NCI-H1694 treated with DMSO at 0.1 percent for 48 hours (cell line): ENCODE measurements at places on chromosomes 11 and 22.

- DNase-seq, result no peak
These were observed 483 bp upstream of the HYLS1 start for GRCh38 chr11:125886997-125887372.

GRCh38 chr11:63227521-63228107 lies 15.8 kb downstream of the SLC22A25 start:
- no peak for DNase-seq

DNA sequence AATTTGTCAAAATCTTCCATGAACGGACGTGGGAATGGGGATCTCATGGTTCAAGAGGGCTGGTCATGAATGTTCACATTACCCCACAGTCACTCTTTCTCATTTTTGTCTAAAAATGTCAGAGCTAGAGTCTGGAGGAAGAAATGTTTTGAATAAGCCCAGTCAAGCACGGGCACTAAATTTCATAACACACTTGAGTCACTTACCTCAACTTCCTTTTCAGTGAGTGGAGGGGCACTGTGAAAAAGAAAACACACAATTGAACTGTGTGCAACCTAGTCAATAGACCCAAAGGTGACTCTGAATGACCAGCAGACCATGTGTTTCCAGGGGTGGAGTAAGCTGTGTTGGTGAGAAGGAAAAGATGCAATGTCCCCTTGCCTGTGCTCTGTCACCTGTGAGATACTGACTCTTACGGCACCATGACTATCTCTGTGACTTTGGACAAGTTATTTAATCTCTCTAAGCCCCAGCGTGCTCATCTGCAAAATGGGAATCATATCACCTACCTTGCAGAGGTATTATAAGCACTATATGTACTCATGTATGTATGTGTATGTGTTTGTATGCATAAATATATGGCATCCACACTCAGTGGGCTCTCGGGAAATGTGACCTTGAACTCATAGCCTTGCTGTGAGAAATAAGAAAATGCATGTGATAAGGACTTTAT lies 38.2 kb upstream of the LYVE1 start:
- no peak for DNase-seq

DNA sequence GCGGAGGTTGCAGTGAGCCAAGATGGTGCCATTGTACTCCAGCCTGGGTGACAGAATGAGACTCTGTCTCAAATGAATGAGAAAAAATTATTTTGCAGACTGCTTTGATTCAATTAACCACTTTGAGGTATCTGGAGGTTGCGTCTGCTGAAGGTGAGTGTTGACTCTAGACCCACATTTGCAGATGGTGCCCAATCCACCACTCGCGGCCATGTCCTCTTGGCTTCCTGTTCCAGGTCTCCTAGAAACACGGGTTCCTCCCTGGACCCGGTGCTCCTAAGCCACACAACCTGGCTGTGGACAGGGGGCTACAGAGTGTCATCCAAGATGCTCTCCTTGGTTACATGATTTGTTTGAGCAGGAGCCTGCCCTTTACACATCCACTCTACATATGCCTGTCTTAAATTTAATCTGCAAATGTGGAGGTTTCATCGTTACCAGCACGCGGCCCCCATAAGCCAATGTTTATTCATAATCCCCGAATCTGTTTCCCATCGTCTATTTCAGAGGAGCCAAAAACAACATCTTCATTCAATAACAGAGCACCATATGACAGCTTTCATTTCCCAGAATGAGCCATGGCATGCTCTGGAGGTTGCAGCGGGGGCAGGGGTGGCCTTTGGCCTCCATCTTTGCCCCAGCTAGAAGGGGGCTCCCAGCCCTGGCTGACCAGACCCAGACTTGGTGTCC lies 377.2 kb downstream of the CTTN start:
- no peak for DNase-seq

- DNase-seq, result no peak
These were observed 264.2 kb upstream of the PITPNB start for GRCh38 chr22:28183078-28183860.

DNA sequence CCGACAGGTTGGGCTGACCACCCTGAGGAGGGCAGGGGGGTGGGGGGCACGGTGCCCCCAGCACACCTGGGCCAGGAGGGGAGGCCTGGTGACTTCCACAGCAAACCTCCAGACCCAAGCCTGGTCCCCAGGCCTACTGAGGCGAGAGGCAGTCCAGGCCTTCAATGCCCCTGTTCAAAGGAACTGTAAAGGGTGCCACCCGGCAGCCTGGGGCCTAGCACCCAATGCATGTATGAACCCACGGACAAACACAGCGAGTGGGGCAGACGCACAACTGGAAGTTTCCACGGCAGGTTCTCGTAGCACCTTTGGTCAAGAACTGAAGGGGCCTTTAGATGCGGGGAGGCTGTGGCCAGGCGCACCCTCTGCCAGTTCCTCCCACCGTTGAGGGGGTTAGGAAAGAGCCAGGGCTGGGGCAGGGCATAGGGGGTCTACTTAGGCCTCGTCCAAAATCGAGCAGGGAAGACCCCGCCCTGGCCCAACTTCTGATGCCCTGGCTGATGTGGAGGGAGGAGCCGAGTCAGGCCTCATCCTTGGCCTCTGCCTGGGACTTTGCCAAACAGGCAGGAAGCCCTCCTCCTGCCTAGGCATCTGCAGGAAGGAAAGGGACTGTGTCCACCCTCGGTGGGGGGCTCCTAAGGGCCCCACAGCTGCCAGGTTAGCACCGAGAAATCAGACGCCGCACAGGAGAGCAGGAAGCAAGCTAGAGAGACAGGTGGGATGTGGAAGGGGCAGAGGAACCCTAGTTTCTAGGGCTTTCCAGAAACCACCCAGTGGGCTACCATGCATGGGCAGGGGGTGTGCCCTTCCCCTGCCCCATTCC lies 6.6 kb downstream of the CBX6 start:
- no peak for DNase-seq

DNA sequence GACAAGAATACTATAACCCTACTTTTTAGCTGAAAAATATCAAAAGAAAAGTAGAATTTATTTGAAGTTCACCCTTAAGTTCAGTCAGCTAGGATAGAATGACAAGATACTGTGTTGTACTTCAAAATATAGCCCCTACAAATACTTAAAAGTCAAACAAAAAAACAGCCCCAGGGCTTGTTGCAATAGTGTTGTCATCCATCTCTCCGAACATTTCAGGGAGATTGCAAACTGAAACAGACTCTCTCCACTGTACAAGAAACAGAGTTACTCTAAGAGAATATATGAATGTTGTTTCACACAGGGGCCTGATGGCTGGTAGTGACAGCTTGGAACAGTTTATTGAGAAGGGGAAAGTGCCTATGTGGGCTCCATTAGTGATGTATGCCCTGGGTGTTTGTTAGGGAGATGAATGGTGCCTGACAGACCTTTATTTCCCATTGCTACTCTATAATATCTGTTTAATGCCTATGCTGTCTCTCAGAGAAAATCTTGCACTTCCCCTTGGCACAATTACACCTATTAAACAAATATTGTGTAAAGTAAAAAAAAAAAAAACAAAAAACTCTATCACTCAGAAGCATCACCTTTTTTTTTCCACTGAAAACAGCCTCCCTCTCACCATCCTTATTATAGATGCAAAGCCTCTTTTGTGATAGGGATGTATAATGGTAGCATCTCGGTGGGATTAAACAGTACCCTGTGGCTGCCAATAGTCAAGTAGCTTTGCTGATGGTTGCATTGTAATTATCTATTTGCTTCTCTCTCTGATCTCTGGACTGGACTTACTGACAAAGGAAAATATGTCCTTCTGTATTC lies 506.3 kb upstream of the LUZP2 start:
- DNase-seq, result no peak

GRCh38 chr11:102799681-102800340 lies 1.9 kb upstream of the MMP1 start:
- no peak for DNase-seq

GRCh38 chr11:76276046-76276780 lies 69.9 kb upstream of the WNT11 start:
- no peak for DNase-seq

GRCh38 chr11:29162491-29162890 lies 854.3 kb downstream of the KCNA4 start:
- no peak for DNase-seq

GRCh38 chr11:73416786-73417185 lies 40.6 kb downstream of the RELT start:
- DNase-seq, result no peak

DNA sequence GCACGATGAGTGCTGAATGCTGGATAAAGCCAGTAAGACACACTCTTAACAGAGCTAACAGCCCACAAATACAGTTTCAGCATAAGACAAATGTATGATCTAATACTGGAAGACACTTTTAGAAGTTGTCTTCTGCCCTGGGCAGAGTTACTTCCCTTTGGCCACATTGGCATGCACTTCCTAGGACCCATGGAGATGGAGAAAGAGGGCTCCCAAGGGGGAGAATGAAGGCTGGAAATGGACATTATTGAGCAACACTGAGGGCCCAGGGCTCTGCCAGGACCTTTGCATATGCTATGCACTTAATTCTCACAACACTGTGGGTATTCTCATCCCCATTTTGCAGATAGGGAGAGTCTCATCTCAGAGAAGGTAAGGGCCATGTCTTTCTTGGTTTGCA lies 123.1 kb downstream of the ADAMTS15 start:
- DNase-seq, result no peak

DNA sequence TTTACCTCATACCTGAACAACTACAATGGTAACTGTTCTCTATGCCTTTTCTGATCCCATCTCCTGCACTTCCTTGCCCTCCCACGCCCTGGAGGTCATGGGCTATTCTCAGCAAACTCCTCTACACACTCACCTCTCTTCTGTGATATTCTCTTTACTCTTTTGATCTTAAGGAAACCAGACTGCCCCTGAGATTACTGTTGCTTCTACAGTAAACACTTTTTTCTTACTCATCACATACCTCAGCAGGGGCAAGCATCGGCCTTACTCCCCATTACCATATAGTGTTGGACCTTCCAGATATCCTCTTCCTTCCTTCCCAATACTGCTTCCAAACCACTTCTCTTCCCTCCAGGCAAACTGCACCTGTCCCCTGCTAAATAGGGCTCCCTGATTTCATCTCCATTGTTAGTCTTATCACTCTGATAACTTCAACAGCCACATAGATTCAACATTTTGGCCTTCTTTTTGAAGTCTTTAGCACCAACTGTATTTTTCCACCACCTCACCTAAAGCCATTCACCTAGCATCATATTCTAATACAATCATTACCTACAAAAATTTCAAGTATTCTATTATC lies 141.2 kb downstream of the RBFOX2 start:
- DNase-seq, result no peak

DNA sequence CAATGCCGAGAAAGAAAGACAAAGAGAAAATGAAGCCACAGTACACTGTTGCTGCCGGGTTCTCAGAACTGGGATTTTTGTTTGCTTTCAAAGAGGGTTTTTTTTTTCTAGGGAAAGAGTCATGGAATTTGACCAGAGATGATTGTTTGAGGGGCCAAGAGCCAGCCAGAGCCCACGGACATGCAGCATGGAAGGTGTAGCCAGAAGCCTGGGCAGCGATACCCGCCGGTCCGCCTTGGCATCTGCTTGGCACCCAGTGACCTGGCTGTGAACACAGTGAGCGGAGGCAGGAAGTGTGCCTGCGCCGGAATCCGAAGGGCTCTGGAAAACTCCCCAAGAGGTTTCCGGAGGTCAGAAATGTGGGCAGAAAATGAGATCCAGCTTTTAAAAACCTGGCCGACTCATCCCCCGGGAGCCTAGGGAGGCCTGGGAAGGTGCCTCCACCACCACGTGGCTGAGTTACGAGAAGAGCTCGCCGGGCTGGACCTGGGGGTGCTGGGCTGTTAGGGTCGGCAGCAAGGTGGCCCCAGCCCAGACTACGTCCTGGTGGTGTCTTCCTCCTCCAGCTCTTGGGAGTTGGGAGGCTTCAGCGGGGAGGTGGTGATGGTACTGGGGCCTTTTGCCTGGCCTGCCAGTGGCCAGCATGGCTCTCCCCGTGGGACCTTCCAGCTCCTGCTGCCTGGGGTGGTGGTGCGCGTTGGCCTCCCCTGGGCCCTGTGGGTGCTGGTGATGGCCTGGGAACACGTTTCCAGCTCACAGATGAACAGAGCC lies 61.6 kb upstream of the PPARA start:
- no peak for DNase-seq

DNA sequence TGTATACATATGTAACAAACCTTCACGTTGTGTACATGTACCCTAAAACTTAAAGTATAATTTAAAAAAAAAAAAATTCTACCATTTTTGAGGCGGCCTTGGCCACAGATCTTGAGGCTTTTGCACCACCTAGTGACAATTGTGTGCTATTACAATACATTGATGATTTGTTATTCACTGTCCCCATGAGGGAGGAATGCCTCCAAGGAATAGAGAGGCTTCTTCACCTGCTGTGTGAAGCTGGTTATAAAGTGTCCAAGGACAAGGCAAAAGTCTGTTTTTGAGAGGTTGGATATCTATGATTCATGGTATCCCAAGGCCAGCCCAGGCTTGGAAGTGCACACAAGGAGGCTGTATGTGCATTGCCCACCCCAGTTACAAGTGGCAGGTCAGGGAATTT lies 30.7 kb downstream of the SLC22A25 start:
- no peak for DNase-seq

GRCh38 chr11:22554221-22554620 lies 71.4 kb downstream of the FANCF start:
- no peak for DNase-seq

- no peak for DNase-seq
These were observed 128.0 kb upstream of the ANO1 start for GRCh38 chr11:69950120-69950519.

DNA sequence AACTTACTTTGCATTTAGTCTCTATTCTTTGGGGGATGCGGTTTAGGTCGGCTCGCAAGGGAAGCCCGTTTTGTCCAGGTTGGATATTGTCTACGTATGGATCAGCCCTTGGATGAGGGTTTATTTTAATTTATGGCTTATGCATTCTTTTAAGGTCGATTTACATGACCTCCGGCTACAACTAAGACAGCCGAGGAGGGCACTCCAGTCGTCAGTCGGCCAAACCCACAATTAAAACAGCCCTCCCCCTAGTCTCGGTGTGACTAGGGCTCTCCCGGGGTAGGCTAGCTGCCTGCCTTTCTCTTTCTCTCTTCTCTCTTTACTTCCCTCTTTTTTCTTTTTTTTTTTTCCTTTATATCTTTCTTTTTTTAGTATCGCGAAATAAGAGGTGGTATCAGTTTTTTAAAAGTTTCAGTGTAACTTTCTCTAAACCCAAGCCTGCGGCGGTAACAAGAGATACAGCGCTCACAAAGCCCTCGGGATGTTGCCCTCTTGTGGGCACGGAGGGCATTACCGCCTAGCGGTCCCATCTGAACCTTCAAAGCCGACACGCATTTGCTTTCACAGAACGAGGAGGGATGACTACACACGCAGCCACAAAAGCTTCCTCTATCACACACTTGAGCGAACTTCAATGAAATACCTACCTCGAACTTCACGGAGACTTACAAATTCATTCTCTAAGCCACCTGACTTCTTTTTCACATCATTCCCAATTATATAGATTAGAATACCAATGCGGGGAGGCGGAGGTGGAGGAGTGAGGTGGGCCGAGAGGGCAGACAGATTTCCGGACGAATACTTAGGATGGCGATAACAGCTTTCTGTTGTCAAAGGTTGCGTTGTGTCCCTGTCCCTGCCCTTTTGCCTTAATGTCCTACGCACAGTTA lies 132.3 kb upstream of the C11orf58 start:
- DNase-seq, result peak; percentile 77

DNA sequence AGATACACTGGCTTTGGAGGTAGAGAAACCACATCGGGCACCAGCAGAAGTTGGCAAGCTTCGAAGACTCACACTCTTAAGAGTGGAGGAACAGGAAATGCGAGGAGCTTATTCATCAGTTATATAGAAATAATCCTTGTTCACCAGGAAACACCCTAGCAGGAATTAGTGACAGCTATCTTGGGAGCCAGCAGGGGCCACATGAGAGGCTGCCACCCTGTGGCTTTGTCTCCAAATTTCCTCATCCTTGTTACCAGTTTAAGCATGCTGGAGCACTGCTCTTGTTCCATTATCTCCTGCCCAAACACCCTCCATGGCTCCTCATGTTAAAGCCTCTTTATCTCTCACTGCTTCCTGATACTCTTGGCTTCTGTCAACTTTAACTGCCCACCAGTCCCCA lies 131.0 kb downstream of the PLEKHA7 start:
- no peak for DNase-seq
